ENCODE measurements at places on chromosomes 3 and 15. TPM values are rescaled to one million over a fixed set of nuclear protein-coding genes. Genes with fewer than 3 reads are reported as not detected.

The CD200 gene
- total RNA-seq: 3.9 TPM

- no peaks in the 10 kb centered on the region for H3K36me3 ChIP-seq
- peaks cover 2% of the 10 kb centered on the region for H3K4me1 ChIP-seq
- no peak overlapping the region for H3K27ac ChIP-seq
- no peak for DNase-seq
- H3K27me3 ChIP-seq: no peaks in the 10 kb centered on the region
- no peak overlapping the region for H3K4me3 ChIP-seq
Observed at GRCh38 chr3:112649478-112649735, 8.5 kb upstream of the CCDC80 start.

DNA sequence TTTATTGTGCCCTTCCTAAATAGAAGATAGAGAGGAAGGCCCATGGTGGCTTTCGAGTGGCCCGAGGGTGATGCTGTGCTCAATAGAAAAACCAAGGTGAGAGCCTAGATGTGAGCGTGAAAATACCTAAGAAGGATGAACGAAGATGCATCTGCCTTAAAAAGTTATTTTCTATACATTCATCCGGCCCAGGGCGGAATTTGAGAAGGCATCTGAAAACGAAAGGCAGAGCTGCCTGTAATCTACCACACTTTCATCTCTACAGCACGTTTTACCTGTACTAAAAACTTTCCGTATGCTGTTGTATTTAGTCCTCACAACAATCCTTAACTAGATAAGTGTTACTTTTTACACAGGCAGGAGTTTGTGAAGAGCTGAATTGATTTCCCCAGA is 1.4 kb downstream of the DUT start:
- peak overlapping the region; percentile 87 for H3K4me3 ChIP-seq
- H3K36me3 ChIP-seq: peaks cover 37% of the 10 kb centered on the region
- no peak for DNase-seq
- H3K27me3 ChIP-seq: no peaks in the 10 kb centered on the region

The IP6K1 gene
- 49.0 TPM for total RNA-seq

- no peaks in the 10 kb centered on the region for H3K36me3 ChIP-seq
- no peak overlapping the region for H3K27ac ChIP-seq
- DNase-seq: no peak
- no peak overlapping the region for H3K4me3 ChIP-seq
Observed at GRCh38 chr15:40427188-40427587, 13.6 kb upstream of the BAHD1 start.

GRCh38 chr3:186985661-186986364 is 55.5 kb downstream of the ST6GAL1 start:
- no peak for DNase-seq
- peak overlapping the region; percentile 23 for H3K27ac ChIP-seq
- H3K36me3 ChIP-seq: no peaks in the 10 kb centered on the region
- H3K4me3 ChIP-seq: no peak overlapping the region
- H3K27me3 ChIP-seq: no peaks in the 10 kb centered on the region

DNA sequence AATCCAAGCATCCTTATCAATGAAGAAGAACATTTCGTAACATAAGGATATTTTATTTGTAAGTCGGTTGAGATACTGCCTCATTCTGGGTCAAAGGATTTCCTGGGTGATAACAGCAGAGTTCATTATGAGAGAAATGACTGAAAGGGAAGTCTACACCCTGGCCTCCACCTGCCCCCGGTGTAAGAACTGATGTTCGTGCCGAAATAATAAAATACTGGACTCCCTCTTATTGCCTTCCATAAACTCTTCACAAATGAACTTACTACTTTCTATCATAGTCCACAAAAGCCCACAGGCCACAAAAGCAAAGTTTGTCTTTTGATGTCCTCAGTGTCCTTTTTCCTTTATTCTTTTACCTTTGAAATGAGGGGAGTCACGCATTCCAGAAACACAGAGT is 174.4 kb downstream of the SERPINI1 start:
- no peak for DNase-seq
- no peaks in the 10 kb centered on the region for H3K27me3 ChIP-seq
- no peaks in the 10 kb centered on the region for H3K36me3 ChIP-seq
- no peaks in the 10 kb centered on the region for H3K4me1 ChIP-seq
- no peak overlapping the region for H3K27ac ChIP-seq
- no peak overlapping the region for H3K4me3 ChIP-seq

The TLR9 gene
- not detected for total RNA-seq

DNA sequence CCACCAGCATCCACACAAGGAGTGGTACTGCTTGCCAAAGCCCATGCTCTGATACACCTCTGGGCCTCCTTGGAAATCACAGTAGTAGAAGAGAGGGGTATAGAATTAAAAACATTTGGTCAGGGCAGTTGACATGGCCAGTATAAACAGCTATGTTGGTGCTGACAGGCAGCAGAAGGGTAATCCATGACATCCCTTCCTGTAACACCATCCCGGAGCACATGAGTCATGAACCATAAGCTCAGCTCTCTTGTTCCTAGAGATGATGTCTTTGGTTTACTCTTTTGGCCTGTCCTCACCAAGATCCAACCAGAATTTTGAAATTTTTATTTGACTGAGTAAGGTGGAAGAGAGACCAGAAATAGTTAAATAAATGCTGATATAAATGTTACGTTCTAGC is 132.6 kb upstream of the CTDSPL start:
- H3K27me3 ChIP-seq: no peaks in the 10 kb centered on the region
- H3K36me3 ChIP-seq: no peaks in the 10 kb centered on the region
- no peak overlapping the region for H3K4me3 ChIP-seq
- no peak for DNase-seq
- no peaks in the 10 kb centered on the region for H3K4me1 ChIP-seq

DNA sequence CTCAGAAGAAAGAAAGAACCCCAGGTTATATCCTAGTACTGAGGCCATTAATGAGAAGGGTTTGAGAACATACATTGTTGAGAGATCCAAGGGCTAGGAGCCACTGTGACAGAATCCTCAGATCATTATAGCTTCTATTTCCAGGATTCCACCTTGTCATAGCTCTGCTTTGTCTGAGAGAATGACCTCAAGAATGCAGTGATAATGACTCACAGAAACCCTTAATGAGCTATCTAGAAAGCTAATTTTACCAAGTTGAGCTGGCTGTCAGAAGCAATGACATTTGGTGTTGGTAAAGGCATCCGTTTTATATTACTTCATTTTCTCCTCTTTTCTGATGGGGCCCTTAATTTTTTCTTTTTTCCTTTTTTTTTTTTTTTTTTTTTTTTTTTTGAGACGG is 10.9 kb downstream of the TRIP4 start:
- peaks cover 96% of the 10 kb centered on the region for H3K36me3 ChIP-seq
- H3K27ac ChIP-seq: no peak overlapping the region
- H3K4me1 ChIP-seq: no peaks in the 10 kb centered on the region
- no peak for DNase-seq
- H3K27me3 ChIP-seq: no peaks in the 10 kb centered on the region
- no peak overlapping the region for H3K4me3 ChIP-seq

DNA sequence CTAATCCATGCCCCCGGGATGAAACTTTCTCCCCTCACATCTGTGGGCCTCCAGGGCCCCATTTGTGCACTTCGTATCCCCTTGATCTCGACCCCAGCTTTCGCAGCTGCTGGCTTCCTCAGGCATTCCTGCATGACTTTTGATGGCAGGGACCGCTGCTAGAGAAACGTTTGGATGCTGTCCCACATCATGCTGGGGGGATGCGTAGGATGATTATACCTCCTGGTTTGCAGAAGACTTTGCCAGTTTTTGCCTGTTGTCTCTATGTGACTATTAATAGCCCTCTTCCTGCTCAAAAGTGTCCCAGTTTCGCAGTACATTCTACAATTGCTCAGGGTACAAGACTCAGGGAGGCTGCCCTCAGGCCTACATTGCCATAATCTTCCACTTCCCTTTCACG is 10.4 kb upstream of the KCNAB1 start:
- H3K4me1 ChIP-seq: no peaks in the 10 kb centered on the region
- H3K36me3 ChIP-seq: no peaks in the 10 kb centered on the region
- no peak overlapping the region for H3K27ac ChIP-seq
- no peaks in the 10 kb centered on the region for H3K27me3 ChIP-seq

The CHL1 gene
- 55.4 TPM for total RNA-seq

DNA sequence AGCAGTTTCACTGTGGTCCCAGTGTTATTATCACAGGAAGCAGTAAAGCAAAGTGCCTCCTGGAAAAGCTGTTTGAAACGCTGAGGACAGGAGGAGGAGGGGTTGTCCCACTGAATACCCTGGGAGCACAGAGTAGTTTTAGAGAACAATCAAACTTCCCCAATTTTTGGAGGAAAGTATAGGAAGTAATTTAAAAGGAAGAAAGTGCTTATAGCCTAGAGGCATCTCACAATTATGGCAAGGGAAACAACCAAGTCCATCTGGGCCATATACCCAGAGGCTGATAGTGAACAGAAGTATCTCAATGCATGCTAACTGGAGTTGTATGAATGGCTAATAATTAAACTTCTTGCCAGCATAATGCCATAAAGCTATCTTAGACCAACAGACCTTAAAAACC is 137.2 kb upstream of the EPHA6 start:
- no peaks in the 10 kb centered on the region for H3K27me3 ChIP-seq
- H3K4me1 ChIP-seq: no peaks in the 10 kb centered on the region
- H3K4me3 ChIP-seq: no peak overlapping the region
- no peaks in the 10 kb centered on the region for H3K36me3 ChIP-seq
- DNase-seq: no peak
- no peak overlapping the region for H3K27ac ChIP-seq

All from suprapubic skin (tissue), 4 donors.